Activated CD8-positive, alpha-beta memory T cell treated with anti-CD3 and anti-CD28 coated beads for 36 hours (primary cell): ENCODE measurements at places on chromosomes 4 and X. TPM values are rescaled to one million over a fixed set of nuclear protein-coding genes. Genes with fewer than 3 reads are reported as not detected.

The RTL5 gene
- 0.44 TPM for total RNA-seq

The YTHDC1 gene
- 66.0 TPM for total RNA-seq

The NXF2B gene
- total RNA-seq = not detected

The SPANXN3 gene
- not detected for total RNA-seq

The LRBA gene
- total RNA-seq = 62.2 TPM

The TRO gene
- total RNA-seq = 6.3 TPM

The ANTXR2 gene
- total RNA-seq = 11.1 TPM

The PCDH7 gene
- not detected for total RNA-seq

The CABS1 gene
- total RNA-seq = not detected

The ATP1B4 gene
- not detected for total RNA-seq

The PIM2 gene
- 277 TPM for total RNA-seq

The SEPSECS gene
- 7.5 TPM for total RNA-seq

The DUSP21 gene
- not detected for total RNA-seq

The UBL4A gene
- 68.6 TPM for total RNA-seq
